CD4-positive, alpha-beta T cell treated with Interleukin-15 for 4 hours (primary cell): ENCODE measurements at places on chromosomes 5 and 9.
A peak's percentile ranks its signal among the peaks of the same experiment; 100 is the strongest.

- no peak for DNase-seq
Measured at GRCh38 chr5:153896117-153896516, 142.6 kb downstream of the FAM114A2 start.

DNA sequence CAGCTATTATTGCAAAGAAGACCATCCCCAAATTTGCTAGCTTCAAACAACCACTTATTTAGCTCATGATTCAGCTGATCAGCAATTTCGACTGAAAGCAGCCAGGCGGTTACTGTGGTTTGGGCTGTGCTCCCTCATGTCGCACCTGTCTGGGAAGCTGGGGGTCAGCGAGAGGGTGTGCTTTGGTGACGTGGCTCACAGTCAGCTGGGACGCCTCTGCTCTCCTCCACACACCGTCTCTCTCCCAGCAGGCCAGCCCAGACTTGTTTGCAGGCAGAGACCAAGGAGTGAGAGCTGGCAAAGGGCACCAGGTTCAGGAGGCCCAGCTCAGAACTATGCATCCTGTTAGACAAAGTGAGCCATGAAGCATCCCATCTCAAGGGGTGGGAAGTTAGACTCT lies 140.9 kb downstream of the SYK start:
- DNase-seq = no peak

GRCh38 chr5:153122403-153122802 lies 368.1 kb upstream of the GRIA1 start:
- no peak for DNase-seq

DNA sequence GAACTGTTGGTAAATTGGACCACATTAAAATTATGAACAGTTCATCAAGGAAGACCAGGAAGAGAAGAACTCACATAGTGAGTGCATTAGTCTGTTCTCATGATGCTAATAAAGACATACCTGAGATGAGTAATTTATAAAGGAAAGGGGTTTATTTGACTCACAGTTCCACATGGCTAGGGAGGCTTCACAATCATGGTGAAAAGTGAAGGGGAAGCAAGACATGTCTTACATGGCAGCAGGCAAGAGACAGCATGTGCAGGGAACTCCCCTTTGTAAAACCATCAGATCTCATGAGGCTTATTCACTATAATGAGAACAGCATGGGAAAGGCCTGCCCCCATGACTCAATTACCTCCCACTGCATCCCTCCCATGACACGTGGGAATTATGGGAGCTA lies 135.9 kb upstream of the MAN2A1 start:
- DNase-seq = no peak

- DNase-seq = peak; percentile 76
Measured at GRCh38 chr9:114348906-114349482, 19.3 kb downstream of the ORM2 start.

DNA sequence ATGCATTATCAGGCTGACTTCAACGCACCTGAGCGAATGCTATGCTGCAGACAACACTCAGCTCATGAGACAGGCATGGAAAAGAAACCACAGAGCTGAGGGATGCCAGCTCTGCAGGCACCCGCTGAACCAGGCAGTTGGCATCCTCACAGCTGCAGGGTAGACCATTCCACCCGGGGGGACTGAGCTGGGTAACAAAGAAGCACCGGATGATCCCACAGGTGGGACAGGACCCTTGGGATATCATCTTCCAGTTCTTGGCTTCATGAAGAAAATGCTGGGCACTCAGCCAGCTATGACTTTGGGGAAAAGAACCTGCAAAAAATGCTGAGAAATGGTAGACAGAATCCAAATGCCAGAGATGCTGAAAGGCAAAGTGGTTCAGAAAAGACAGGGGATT lies 9.6 kb downstream of the EPB41L4B start:
- no peak for DNase-seq

- no peak for DNase-seq
Measured at GRCh38 chr9:34413231-34413852, 36.6 kb upstream of the MYORG start.

DNA sequence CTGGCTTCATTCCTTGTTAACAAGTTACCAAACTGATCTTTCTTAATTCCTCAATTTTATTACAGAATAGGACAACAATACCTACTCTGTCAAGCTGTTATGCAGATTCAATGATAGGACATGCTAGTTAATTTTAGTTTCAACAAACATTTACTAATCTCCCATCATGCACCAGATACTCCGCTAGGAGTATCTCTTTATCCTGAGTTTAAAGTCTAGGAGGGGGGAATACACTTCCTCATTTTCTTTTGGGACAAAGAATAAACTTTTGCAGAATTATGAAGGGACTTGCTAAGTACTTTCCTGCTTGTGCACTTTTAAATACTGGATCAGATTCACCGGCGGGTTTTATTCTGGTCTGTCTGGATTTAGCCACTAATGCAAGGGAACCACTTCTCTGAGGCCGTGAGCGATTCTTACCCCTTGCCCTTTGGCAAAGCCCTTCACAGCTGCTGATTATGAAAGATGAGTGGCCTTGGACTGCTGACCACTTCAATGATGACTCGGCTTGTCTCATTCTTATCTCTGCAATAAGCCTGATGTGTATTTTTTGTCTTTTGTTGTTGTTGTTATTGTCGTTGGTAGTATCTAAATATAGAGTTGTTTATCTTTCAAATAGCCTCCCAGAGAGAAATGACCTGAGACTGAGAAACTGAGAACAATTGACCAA lies 73.9 kb downstream of the RMI1 start:
- DNase-seq = no peak

GRCh38 chr5:168307925-168308584 lies 16.6 kb downstream of the WWC1 start:
- no peak for DNase-seq

DNA sequence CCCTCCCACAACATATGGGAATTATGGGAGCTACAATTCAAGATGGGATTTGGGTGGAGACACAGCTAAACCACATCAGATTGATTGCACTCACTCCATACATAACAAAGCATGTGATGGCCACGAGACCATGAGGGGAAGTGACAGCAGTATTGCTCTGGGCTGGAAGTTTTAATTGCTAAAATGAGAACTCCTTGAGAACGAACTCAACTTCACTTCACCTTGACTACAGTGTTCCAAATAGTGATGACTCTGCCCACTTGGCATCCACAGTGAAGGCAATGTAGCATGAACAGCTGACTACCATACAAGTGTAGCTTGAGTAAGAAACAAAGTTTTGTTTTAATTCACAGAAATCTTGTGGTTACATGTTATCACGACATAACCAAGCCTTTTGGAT lies 739 bp upstream of the SPINK7 start:
- DNase-seq = no peak

DNA sequence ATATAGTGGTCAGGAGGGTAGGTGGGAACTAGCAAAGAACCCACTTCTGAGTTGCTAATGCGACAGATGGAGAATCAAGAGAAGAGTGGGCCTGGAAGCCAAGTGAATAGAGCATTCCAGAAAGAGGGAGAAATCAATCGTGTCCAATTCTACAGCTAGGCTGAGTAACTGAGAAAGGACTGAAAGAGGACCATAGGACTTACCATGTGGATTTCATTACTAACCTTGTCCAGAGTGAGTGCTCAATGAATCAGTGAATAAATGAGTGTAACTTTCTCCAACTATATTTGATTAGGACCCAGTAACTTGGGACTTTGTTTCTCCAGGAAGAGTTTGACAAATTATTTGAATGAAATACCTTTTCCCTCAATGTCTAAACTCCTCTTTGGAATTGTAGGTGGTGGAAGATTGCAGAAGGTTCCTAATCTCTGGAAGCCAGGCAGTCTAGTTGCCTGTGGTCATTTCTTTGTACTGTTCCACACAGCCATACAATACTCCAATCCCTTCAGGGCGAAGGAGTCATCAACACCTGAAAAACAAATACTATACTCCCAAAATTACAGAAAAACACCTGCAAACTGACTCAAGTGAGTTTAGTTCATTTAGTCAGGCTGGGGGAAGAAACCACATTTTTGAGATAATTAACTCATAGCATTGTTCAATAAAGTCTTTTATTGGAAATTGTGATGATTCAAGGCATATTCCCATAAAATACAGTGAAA lies 2.6 kb upstream of the F2RL1 start:
- no peak for DNase-seq

GRCh38 chr5:42250-42649 lies 49.7 kb upstream of the PLEKHG4B start:
- no peak for DNase-seq

GRCh38 chr9:95727947-95728520 lies 147.5 kb upstream of the ERCC6L2 start:
- no peak for DNase-seq

DNA sequence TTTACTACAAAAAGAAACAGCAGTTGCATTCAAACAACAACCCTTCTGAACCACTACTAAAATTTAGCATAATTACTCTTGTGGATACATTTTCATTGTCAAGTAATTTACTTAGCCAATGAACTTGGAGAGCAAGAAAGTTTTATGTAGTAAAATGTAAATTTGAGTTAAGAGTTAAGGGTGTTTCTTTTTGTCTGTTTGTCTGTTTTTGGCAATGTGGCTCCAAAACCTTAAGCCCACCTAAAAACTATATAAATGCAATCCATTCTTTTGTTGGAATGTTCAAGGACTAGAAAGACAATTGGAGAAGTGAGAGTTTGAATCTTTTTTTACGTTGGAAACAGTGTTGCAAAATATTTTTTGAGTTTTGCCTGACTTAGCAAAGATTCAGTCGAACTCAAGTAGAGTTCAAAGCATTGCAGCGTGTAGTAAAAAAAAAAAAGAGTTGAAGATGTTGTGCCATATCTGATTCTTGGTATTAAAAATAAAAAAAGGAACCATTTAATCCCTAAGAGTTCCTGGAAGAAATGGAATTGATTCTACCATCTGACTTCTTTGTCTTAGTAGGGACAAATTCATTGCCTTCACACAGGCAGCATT lies 867 bp downstream of the SYK start:
- DNase-seq = no peak

DNA sequence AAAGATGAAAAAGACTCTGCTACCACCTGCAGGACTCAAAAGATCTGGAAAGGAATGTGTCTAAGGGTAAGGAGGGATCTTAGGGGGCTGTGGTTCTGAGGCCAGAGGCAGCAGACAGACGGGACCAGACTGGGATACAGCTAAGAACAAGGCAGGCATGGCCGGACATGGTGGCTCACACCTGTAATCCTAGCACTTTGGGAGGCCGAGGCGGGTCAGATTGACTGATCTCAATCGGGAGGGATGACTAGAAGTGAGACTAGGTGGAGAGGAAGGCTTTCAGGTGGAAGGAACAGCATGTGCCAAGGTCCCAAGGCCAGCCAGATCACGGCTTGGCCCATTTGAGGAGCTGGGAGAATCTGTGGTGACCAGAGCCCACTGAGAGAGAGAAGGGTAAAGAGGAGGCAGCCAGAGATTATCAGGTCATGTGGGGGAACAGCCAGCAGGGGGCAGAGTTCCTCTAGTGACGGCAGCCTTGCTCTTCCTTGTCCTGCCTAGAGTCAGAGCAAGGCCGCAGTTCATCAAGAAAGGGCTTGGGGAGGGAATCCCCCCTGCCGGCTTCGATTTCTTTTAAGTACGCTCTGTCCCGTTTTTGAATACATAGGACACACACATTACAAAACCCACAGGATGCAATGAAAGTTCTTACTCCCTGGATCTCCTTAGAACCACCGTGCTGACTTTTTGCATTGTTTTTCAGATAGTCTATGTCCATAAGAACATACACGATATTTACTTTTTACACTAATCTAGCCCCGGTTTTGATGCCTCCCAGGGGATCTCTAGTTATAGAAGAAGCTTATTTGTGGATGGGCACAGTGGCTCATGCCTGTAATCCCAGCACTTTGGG lies 2.6 kb upstream of the OLFML2A start:
- DNase-seq = peak; percentile 83
